ENCODE measurements at places on chromosomes 12 and 14. TPM values are rescaled to one million over a fixed set of nuclear protein-coding genes. Genes with fewer than 3 reads are reported as not detected.

The TBX3 gene
- 20.9 TPM for polyA plus RNA-seq

The RND1 gene
- polyA plus RNA-seq = 0.55 TPM

The PKP2 gene
- 137 TPM for polyA plus RNA-seq

The TSPAN19 gene
- 0.06 TPM for polyA plus RNA-seq

The CCDC177 gene
- polyA plus RNA-seq = not detected

The JAG2 gene
- polyA plus RNA-seq = 45.5 TPM

The C1QL4 gene
- not detected for polyA plus RNA-seq

The SPIC gene
- not detected for polyA plus RNA-seq

The BRI3BP gene
- 1.3 TPM for polyA plus RNA-seq

The HOXC12 gene
- not detected for polyA plus RNA-seq

The KLRC4 gene
- polyA plus RNA-seq = not detected

The MAP3K9 gene
- 0.67 TPM for polyA plus RNA-seq

The ZC2HC1C gene
- 3.7 TPM for polyA plus RNA-seq

The KRT6A gene
- polyA plus RNA-seq = 1.1 TPM

The PLEKHH1 gene
- 2.3 TPM for polyA plus RNA-seq

The CCDC197 gene
- 1.3 TPM for polyA plus RNA-seq

The PPFIA2 gene
- polyA plus RNA-seq = 0.15 TPM

The LDHB gene
- polyA plus RNA-seq = 1,184 TPM

The CCND2 gene
- 28.4 TPM for polyA plus RNA-seq

The CMKLR1 gene
- 2.2 TPM for polyA plus RNA-seq

The ACOT4 gene
- polyA plus RNA-seq = 0.88 TPM

The C12orf50 gene
- polyA plus RNA-seq = not detected

The KCNA5 gene
- polyA plus RNA-seq = 2.3 TPM

The PUS1 gene
- polyA plus RNA-seq = 17.4 TPM

The DPF3 gene
- 18.1 TPM for polyA plus RNA-seq

The HAL gene
- polyA plus RNA-seq = 0.07 TPM

The DLGAP5 gene
- 0.07 TPM for polyA plus RNA-seq

The PDZRN4 gene
- not detected for polyA plus RNA-seq

The SMOC1 gene
- polyA plus RNA-seq = 1.1 TPM

The NR1H4 gene
- not detected for polyA plus RNA-seq

The PXN gene
- polyA plus RNA-seq = 41.2 TPM
